ENCODE measurements at places on chromosomes 13 and 19. TPM values are rescaled to one million over a fixed set of nuclear protein-coding genes. Genes with fewer than 3 reads are reported as not detected.
A peak's percentile ranks its signal among the peaks of the same experiment; 100 is the strongest.

DNA sequence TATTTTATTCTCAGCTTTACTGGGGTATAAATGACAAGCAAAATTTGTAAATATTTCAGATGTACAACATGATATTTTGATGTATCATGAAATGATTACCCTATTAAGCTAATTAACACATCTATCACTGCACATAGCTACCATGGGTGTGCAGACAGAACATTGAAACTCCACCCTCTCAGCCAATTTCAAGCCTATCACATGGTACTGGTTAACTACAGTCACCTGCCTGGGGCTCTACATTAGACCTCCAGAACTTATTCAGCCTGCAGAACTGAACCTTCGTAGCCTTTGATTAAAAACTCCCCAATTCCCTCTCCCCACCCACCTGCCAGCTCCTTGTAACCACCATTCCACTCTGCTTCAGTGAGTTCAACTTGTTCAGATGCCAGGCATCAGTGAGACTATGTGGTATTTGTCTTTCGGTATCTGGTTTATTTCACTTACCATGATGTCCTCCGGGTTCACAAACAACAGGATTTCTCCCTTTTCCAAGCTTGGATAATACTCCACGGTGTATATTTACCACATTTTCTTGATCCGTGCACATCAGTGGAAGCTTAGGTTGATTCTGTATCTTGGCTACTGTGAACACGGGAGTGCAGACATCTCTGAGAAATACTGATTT lies 19.2 kb downstream of the RAB20 start:
- no peak for DNase-seq
- H3K4me3 ChIP-seq: no peak overlapping the region
- H3K27me3 ChIP-seq: peaks cover 12% of the 10 kb centered on the region
- peaks cover 6% of the 10 kb centered on the region for H3K36me3 ChIP-seq
- no peak overlapping the region for H3K27ac ChIP-seq

- no peaks in the 10 kb centered on the region for H3K27me3 ChIP-seq
- no peaks in the 10 kb centered on the region for H3K36me3 ChIP-seq
- peaks cover 47% of the 10 kb centered on the region for H3K4me1 ChIP-seq
Observed at GRCh38 chr19:2540646-2541454, 64.9 kb downstream of the GADD45B start.

- H3K4me1 ChIP-seq: peaks cover 58% of the 10 kb centered on the region
- no peak for DNase-seq
- peaks cover 7% of the 10 kb centered on the region for H3K36me3 ChIP-seq
- H3K27ac ChIP-seq: no peak overlapping the region
- no peak overlapping the region for H3K4me3 ChIP-seq
- H3K27me3 ChIP-seq: peaks cover 2% of the 10 kb centered on the region
Observed at GRCh38 chr19:18517606-18518005, 4.3 kb downstream of the ELL start.

- peaks cover 3% of the 10 kb centered on the region for H3K27me3 ChIP-seq
- H3K4me1 ChIP-seq: peaks cover 15% of the 10 kb centered on the region
- no peak overlapping the region for H3K4me3 ChIP-seq
Observed at GRCh38 chr19:40622773-40623075, 21.6 kb downstream of the LTBP4 start.

DNA sequence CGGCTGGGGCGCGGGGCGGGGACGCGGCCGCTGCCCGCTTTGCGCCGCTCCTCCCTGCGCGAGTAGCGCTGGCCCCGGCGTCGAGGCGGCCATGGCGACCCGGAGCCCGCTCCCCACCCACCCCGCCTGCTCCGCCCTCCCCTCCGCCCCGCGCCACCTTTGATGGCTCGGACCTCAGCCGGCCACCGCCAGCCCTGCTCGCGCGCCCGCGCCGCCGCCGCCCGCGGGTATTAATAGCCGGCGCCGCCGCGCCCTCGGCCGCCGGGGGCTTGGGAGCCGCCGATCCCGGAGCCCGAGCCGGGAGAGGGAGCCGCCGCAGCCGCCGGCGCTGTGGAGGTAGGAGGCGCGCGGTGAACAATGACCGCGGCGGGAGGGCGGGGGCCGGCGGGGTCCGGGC lies 261 bp downstream of the FARP1 start:
- peaks cover 37% of the 10 kb centered on the region for H3K4me1 ChIP-seq
- H3K36me3 ChIP-seq: peaks cover 8% of the 10 kb centered on the region
- no peak overlapping the region for H3K27ac ChIP-seq
- no peak for DNase-seq
- H3K4me3 ChIP-seq: no peak overlapping the region
- H3K27me3 ChIP-seq: no peaks in the 10 kb centered on the region

GRCh38 chr13:101346942-101347728 lies 69.2 kb downstream of the NALCN start:
- peak overlapping the region; percentile 24 for H3K27ac ChIP-seq
- H3K36me3 ChIP-seq: peaks cover 5% of the 10 kb centered on the region
- DNase-seq: peak; percentile 6
- H3K4me3 ChIP-seq: no peak overlapping the region
- no peaks in the 10 kb centered on the region for H3K27me3 ChIP-seq

GRCh38 chr13:30617315-30618185 lies at the start of gene USPL1:
Gene USPL1 (plus strand): TSS chr13:30617920. CDS start chr13:30621141, 3,221 bp downstream.
- H3K4me1 ChIP-seq: peaks cover 10% of the 10 kb centered on the region
- H3K27ac ChIP-seq: no peak within 1 kb of the TSS
- H3K4me3 ChIP-seq: no peak within 1 kb of the TSS
- peak; percentile 99 for DNase-seq
- H3K27me3 ChIP-seq: no peaks in the 10 kb centered on the region

The AZU1 gene
- not detected for total RNA-seq

DNA sequence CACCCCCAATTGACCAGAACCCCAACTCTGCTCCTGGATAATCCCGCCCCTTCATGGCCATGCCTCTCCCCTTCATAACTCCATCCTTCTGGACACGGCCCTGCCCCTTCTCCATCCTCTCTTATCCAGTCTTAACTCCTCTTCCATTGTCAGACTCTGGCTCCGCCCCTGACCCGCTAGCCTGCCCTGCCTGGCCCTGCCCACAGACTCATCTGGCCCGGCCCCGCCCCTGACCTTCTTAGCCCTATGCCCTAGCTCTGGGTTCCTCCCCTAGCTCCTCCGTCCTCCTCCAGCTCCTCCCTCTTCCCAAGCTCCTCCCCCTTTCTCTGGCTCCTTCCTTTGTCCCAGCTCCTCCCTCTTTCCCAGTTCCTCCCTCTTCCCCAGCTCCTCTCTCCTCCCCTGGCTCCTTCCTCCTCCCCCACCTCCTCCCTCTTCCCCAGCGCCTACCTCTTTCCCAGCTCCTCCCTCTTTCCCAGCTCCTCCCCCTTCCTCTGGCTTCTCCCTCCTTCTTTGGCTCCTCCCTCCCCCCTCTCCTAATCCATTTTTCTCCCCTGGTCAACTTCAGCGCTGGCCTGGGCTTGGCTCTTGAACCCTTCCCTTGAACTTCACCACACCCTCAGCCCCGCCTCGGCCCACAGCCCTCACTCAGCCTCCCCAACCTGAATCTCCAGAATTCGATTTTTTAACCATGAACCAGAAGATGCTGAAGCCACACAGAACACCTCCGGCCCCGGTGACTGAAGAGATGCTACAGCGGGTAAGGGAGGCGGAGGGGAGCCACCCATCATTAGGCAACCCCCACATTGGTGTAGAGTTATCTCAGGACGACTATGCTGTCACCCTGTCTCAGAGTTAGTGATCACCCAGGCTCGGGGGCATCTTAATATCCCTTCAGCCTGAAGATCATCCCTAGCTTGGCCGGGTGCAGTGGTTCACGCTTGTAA lies 9.2 kb upstream of the ZNF358 start:
- H3K36me3 ChIP-seq: no peaks in the 10 kb centered on the region
- DNase-seq: peak; percentile 40
- no peak overlapping the region for H3K27ac ChIP-seq
- peaks cover 15% of the 10 kb centered on the region for H3K27me3 ChIP-seq
- H3K4me1 ChIP-seq: peaks cover 6% of the 10 kb centered on the region

The SLC25A41 gene
- total RNA-seq: not detected

DNA sequence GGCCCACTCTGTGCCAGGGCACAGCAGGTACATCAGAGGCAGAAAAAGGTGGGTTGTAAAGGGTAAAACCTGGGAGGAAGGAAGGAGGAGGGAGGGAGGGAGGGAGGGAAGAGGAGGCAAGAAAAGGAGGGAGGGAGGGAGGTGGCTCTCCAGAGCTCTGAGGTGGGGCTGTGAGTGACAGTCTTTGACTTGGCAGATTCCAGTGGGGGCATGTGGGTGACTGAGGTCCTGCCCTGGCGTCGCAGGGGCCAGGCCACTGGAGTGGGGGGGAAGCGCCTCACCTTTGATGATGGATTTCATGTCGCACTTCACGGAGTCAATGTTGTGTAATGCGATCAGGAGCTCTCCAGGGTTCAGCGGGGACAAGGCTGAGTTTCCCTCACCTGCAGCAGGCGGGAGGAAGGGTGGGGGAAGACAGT lies 6.0 kb upstream of the RSPH6A start:
- H3K27me3 ChIP-seq: peaks cover 6% of the 10 kb centered on the region
- H3K4me1 ChIP-seq: peaks cover 8% of the 10 kb centered on the region
- no peak overlapping the region for H3K4me3 ChIP-seq
- no peak overlapping the region for H3K27ac ChIP-seq
- no peak for DNase-seq

The LGALS14 gene
- not detected for total RNA-seq

DNA sequence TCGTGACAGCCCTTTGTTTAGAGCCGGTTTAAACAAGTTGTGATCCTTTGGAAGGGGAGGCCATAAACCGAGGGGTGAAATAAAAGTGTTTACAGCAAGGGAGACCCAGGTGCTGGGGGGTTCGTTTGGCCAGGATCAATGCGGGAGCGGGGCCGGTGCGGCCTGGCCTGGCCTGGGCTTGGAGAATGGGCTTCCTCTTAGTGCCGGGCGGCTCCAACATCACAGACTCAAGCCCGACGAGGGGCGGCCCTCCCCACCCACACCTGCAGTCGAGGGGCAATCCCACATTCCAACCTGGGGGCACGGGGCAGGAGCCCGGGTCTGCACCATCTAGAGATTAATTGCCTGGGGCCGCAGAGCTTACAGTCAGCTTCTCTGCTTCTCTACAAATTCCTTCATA lies 42.8 kb upstream of the GTF3A start:
- H3K36me3 ChIP-seq: no peaks in the 10 kb centered on the region
- H3K27ac ChIP-seq: no peak overlapping the region
- H3K4me1 ChIP-seq: no peaks in the 10 kb centered on the region
- H3K4me3 ChIP-seq: no peak overlapping the region

The BRSK1 gene
- total RNA-seq: 9.7 TPM

DNA sequence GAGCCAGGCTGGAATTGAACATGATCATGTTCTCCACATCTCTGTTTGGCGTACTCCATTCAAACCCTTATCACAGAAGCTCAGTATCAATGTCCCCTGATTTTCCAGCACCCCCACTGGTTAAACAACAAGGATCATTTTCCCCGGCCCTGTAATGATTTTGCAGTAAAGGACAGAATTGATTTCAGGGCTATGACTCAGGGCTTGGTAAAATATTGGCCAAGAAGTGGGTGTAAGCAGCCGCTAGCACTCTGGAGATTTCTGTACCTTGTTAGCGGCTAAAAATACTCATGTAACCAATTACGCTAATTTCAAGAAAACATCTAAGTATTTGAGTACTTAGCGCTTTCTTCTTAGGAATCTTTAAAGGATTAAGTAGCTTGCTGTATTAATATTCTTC lies 69.5 kb upstream of the FNDC3A start:
- DNase-seq: no peak
- H3K27ac ChIP-seq: no peak overlapping the region
- no peak overlapping the region for H3K4me3 ChIP-seq
- peaks cover 5% of the 10 kb centered on the region for H3K4me1 ChIP-seq
- H3K27me3 ChIP-seq: peaks cover 5% of the 10 kb centered on the region

GRCh38 chr13:113427562-113428468 lies 25.5 kb downstream of the ADPRHL1 start:
- peaks cover 1% of the 10 kb centered on the region for H3K27me3 ChIP-seq
- H3K4me1 ChIP-seq: peaks cover 7% of the 10 kb centered on the region

- H3K36me3 ChIP-seq: peaks cover 33% of the 10 kb centered on the region
- H3K4me3 ChIP-seq: no peak overlapping the region
- H3K4me1 ChIP-seq: peaks cover 85% of the 10 kb centered on the region
- no peaks in the 10 kb centered on the region for H3K27me3 ChIP-seq
Observed at GRCh38 chr19:46954502-46954992, 65.1 kb upstream of the NPAS1 start.

The MYH14 gene
- total RNA-seq: not detected

GRCh38 chr19:19866611-19867248 lies 1.0 kb downstream of the ZNF253 start:
- DNase-seq: no peak
- H3K27ac ChIP-seq: peak overlapping the region; percentile 99
- H3K36me3 ChIP-seq: peaks cover 53% of the 10 kb centered on the region
- H3K27me3 ChIP-seq: peaks cover 1% of the 10 kb centered on the region

DNA sequence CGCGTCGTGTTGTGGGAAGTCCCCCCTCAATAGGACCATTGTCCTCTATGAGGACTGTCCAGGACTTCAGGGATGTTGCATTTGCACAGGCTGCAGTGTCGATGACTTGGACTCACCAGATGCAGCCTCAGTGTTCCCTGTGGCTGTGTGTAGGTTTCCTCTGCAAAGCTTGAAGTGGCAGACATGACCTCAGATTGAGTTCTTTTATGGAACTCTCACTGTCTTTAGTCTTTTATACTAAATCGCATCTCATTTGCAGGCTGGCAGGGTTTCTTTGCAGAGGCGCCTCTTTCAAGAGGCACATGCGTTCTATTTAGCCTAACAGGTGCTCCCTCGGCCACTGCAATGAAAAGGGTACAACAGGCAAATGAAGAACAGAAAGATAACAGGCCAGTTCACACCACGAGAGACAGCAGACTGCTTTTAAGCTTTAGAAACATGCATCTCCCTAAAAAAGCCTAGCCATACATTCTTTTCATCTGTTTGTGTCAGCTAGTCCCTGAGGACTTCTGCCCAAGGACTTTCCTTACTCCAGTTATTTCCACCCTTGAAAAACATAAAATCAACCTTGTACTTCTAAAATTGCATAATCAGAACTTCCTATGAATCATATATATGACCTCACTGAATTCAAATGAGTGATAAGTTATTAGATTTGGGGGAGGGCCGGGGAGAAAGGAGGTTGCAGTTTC lies 118.4 kb downstream of the RAB20 start:
- H3K4me3 ChIP-seq: 0 out of 2 replicates have a peak overlapping the region, but pooled peaks have one; percentile 6
- DNase-seq: peak; percentile 37
- H3K27ac ChIP-seq: peak overlapping the region; percentile 60

The RNF225 gene
- 0.39 TPM for total RNA-seq

- no peaks in the 10 kb centered on the region for H3K4me1 ChIP-seq
- DNase-seq: no peak
- H3K27me3 ChIP-seq: no peaks in the 10 kb centered on the region
- H3K27ac ChIP-seq: no peak overlapping the region
Observed at GRCh38 chr19:2806736-2807378, 12.8 kb upstream of the ZNF554 start.

GRCh38 chr19:48458016-48458415 lies 2.6 kb downstream of the KCNJ14 start:
- H3K27me3 ChIP-seq: no peaks in the 10 kb centered on the region
- H3K4me3 ChIP-seq: no peak overlapping the region
- H3K4me1 ChIP-seq: no peaks in the 10 kb centered on the region
- H3K36me3 ChIP-seq: 0 out of 2 replicates have a peak, but pooled peaks cover 4% of the 10 kb centered on the region
- H3K27ac ChIP-seq: no peak overlapping the region
- no peak for DNase-seq

The SYDE1 gene
- total RNA-seq: 97.0 TPM

GRCh38 chr13:82963226-82964099 lies 918.8 kb downstream of the SLITRK1 start:
- peak; percentile 41 for DNase-seq
- H3K27me3 ChIP-seq: no peaks in the 10 kb centered on the region
- H3K27ac ChIP-seq: peak overlapping the region; percentile 56
- peaks cover 34% of the 10 kb centered on the region for H3K4me1 ChIP-seq
- no peaks in the 10 kb centered on the region for H3K36me3 ChIP-seq
